ENCODE measurements at places on chromosomes 2 and 18.

DNA sequence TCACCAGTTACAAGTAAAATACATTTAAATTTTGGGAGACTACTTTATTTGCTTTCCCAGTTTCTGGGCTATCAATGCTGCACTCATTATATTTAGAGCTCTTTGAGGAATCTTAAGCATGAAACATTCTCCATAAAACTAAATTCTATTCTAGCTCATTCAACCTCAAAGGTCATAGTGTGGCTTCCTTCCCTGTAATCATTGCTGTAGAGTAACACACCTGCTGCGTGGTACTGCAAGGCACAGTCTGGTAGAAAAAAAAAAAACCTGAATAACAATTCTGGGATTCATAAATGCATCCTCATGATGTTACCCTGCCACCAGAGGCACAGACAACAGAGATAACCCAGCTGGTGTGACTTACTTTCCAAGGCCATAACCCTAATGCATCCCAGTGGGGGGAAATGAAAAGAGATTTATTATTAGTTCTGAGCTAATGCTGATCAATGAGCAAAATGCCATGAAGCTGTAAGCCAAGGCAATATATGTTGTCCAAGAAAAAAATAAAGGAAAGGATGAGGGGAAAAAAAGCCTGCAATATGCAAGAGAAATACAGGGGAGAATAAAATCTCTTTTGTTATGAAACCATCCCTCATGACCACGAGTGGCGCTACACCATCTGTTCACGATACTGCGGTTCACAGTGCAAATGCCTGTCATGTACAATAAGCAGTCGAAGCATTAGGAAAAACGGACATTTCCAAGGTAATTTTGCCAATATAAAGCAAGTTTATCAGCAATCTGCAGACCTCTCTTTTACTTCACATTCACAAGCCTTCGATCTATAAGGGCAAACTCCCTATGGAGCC is 1481.6 kb upstream of the PIK3C3 start:
- no peak for DNase-seq

GRCh38 chr2:196989496-196989895 is 63.0 kb upstream of the PGAP1 start:
- no peak for DNase-seq

- DNase-seq: no peak
Measured at GRCh38 chr2:188695953-188696352, 278.2 kb upstream of the COL3A1 start.

DNA sequence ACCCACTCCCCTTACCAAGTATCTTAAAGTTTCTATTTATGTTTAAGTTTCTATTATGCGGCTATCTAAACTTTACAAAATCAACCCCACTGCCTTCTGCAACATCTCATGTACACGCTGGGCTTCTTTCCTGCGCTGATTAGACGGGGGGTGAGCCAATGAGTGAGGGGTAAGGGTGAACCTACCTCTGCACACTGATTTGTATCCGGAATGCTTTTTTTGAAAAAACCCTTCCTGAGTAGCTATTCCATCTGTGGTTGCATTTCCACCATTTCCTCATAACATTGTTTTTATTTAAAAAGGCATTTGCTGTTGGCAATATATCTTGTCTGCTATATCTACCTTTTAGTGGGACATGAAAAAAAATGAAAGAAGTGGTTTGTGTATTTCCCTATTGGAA is 6.3 kb downstream of the ALPG start:
- no peak for DNase-seq

- DNase-seq: no peak
Measured at GRCh38 chr2:218873359-218874194, 7.1 kb upstream of the WNT10A start.

DNA sequence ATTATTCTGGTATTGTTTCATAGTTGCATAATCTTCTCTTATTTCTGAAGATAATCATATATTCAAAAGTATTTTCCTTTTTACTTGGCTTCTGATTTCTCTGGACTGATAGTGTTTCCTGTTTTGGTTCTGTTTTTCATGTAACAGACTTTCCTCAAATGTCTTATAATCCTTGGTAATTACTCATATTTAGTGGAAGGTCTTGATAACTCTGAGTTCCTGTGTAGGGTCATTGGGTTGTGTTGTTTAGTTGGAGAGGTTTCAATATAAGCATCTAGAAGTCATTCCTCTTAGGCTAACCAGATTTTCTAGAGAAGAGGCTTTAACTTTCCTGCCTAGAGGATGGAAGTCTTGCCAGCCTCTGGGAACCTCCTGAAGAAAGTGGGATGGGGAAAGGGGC is 23.8 kb downstream of the MFSD6 start:
- DNase-seq: no peak

- no peak for DNase-seq
Measured at GRCh38 chr2:95292623-95293260, 4.4 kb upstream of the KCNIP3 start.

GRCh38 chr2:199019898-199020507 is 437.7 kb downstream of the SATB2 start:
- no peak for DNase-seq

- DNase-seq: no peak
Measured at GRCh38 chr2:121095257-121096080, 189.5 kb downstream of the TFCP2L1 start.

GRCh38 chr2:216936954-216937357 is 77.1 kb upstream of the TNP1 start:
- no peak for DNase-seq

DNA sequence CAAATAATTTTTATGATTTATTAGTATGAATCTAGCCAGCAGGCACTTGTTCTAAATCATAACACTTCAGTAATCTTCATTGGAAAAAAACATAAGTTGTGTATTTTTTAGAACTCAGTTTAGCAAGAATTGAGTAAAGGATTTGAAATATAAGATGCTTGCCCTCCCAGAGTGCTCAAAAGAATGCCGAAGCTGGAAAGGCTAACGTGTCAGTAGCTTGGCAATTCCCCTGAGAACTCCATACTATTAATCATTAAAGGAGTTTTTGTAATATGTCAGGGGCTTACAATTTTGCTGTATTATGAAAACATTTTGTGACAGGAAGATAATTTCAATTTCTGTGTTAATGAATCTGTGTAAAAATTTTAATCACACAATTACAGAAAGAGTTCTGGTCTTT is 122.7 kb downstream of the GULP1 start:
- DNase-seq: no peak

GRCh38 chr2:69958480-69958879 is 3.0 kb downstream of the ASPRV1 start:
- no peak for DNase-seq
